ENCODE measurements at places on chromosomes 13 and 19.

DNA sequence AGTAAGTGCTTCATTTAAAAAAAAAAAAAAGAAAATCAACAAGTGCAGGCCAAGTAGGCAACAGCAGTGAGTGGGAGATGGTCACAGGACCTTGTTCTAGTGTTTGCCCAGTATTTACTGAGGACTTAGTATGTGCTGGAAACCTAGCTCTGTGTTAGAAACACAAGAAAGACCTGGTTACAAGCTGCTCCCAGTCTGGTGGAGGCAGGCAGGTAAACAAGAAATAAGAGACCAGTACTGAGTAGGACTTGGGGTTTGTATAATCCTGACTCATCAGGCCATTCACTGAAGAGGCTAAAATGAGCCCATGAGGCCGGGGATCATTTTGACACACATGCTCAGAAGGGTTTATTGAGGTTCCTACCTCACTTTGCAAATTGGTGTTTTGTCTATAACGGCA, 21.5 kb upstream of the SERPINE3 start:
- DNase-seq = no peak

DNA sequence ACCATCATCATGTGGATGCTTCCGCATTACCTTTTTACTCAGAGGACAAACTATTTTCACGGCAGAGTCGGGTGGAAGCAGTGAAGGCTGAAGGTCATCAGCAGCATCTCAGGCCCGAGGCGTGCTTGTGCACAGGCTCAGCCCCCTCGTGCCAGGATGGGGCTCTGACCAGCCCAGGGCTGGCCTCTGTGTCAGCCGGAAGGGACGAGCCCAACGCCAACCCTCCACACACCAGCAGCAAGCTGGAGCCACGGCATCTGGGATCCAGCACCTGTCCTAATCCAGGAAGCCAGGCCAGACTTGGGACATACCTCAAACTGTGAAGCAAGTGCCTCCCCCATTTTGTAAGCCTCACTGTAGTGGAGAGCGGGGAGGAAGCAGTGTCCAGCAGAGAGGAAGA, 11.1 kb downstream of the MICOS13 start:
- no peak for DNase-seq

DNA sequence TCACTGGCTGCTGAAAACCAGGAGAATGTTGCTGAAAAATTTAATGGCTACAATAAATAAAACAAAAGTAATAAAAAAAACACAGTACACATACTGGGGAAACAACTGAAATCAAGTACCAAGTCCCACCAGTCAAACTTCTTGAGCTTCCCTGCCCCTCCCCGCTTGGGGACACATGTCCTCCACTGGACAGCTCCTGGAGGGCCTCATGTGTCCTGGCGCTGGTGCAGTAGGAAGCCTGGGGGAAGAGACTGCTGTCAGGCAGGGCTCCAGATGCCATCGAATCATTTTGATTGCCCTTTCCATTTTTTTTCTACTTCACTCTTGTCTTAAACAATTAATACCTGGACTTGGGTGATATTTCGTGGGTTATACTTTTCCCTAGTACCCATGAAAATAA, 26.6 kb upstream of the SLC35E1 start:
- DNase-seq = no peak

DNA sequence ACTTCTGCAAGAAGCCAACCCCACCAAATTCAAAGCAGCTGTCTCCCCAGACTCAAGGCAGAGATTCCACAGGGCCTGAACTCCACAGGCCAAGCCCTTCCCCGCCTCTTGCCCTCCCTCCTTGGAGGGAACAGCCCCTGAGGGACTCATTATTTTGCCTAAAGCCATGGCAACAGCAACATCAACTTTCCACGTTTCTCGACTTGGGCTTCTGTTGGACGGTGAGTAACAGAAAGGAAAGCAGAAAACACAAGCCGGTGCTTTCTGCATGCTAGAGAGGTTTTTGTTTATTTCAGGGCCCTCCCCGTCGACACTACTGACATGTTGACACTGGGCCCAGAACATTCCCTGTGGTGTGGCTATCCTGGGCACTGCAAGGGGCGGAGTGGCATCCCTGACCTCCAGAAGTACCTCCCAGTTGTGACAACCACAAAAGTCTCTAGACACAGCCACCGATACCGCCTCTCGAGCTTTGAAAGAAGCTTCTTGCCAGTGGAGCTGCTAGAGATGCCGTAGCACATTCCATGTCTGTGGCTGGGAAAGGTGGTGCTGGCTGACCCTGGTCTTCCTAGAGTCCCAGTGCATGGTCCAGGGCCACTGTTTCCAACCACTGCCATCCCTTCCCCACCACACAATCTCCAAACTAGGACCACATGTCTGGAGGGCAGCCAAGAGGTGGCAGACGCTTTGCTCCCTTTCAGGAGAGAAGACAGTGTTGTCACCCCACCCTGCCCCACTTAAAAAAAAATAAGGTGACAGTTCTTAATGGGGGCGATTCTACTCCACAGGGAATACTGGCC, 12.8 kb downstream of the CAPS start:
- peak; percentile 94 for DNase-seq

DNA sequence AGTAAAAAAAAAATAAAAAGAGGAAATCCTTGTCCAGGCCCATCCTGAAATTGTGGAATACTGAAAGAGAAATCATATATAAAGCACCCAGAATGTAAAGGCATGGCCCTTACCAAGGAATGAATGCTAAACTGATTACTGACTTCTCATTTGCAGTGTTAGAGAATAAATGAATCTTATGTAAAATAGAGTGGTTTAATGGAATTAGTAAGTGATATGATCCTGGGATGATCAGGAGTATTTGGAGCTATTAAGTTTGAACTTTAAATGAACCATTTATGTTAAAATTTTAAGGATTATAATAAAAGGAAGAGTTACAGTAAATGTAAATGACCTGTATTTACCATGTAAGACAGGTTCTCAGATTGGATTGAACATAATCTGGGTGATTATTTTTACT, 75.4 kb downstream of the PDS5B start:
- no peak for DNase-seq

DNA sequence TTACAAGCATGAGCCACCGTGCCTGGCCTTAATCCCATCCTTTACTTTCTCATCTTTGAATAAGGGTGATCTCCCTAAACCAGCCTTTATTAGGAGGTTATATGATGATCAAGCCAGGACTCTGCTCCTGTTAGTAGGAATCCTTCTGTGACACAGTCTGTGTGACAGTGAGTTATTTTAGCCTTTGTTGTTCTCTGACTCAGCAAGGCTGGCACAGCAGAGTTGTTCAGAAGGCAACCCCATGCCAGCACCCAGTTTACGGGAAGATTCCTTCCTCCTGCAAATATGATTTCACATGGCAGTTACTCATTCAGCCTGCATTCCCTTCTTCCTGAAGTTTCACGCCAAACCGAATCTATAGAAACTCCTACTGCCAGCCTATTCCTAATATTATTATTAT, 10.5 kb upstream of the MIER2 start:
- DNase-seq = no peak

- no peak for DNase-seq
Measured at GRCh38 chr19:15680478-15681322, 7.8 kb downstream of the CYP4F12 start.

DNA sequence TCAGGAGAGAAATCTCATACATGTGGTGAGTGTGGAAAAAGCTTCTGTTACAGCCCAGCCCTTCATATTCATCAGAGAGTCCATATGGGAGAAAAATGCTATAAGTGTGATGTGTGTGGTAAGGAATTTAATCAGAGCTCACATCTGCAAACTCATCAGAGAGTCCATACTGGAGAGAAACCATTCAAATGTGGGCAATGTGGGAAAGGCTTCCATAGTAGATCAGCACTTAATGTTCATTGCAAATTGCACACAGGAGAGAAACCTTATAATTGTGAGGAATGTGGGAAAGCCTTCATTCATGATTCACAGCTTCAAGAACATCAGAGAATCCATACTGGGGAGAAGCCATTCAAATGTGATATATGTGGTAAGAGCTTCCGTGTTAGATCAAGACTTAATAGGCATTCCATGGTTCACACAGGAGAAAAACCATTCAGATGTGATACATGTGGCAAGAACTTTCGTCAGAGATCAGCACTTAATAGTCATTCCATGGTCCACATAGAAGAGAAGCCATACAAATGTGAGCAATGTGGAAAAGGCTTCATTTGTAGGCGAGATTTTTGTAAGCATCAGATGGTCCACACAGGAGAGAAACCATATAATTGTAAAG, 15.2 kb downstream of the ZNF221 start:
- DNase-seq = no peak

DNA sequence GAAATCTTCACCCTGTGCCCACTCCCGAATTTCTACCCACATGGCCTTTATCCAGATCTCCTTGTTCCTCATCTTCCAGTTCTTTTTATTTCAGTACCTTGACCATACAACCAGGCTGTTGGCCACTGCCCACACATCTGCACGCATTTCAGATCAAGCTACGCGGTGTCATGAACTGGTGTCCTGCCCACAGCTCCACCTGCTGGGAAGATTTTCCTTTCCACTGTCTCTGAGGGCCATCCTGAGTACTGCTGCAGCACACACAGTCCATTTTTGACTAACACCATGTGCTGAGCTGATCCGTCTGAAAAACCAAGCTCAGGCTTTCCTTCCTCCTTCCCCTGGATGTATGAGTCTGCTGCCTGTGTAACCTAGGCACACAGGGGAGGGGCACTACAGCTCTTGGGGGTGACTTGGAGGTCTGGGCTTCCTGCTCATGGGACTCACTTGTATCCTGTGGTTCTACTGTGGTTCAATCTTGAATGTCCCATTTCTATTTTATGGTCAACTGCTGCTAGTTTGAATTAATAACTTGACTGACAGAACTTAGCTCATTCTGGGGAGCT, 71.9 kb downstream of the WASF3 start:
- DNase-seq = no peak

- DNase-seq = no peak
Measured at GRCh38 chr19:48795685-48796070, 15.2 kb downstream of the BCAT2 start.

- DNase-seq = no peak
Measured at GRCh38 chr19:47891622-47891922, 5.5 kb upstream of the SULT2A1 start.

GRCh38 chr19:47322058-47322457, 9.9 kb upstream of the C5AR2 start:
- no peak for DNase-seq

DNA sequence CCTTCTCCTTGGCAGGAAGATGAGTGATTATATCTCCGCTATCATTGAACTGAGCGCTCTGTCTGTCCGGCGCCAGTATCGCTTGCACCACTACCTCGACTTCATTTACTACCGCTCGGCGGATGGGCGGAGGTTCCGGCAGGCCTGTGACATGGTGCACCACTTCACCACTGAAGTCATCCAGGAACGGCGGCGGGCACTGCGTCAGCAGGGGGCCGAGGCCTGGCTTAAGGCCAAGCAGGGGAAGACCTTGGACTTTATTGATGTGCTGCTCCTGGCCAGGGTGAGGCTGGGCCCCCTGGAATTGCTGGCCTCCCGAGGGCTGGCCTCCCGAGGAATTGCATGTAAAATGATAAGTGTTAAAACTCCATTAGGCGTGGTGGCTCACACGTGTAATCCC, 32.1 kb downstream of the CYP4F22 start:
- DNase-seq = no peak

DNA sequence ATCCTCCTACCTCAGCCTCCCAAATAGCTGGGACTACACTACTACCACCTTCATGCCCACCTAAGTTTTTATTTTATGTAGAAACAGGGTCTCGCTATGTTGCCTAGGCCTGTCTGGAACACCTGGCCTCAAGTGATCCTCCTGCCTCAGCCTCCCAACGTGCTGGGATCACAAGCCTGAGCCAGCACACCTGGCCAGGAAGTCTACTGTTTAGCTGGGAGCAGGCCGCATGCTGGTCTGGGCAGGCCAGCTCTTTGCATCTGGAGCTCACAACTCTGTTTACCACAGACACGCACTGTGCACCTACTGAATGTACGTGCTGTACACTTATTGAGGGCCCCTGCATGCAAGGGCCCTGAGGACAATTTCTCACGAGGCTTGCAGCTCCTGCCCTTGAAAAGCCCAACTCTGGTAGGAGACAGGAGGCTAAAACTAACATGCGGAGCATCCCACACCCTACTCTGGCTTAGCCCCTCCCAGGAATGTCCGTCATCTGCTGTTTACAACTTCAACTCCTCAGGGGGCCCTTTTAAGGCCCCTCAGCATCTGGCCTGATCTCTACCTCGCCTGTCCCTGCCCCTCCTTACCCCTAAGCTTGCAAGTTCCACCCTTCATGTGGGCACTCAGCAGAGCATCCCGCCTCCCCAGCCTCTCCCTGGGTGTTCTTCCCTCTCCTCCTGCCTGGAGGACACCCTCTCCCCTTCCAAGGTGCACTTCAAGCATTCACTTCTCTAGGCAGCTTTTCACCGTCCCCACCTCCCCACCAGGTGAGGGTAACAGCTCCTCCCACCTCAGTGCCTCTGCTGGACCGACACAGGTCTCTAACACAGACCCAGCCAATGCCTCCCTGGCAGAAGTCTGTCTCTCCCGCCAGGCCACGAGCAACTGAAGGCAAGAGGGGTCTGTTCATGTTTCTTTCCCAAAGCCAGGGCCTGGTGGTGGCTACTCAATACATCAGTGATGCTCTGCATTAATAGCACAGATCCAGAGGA, 114.2 kb upstream of the UQCRFS1 start:
- no peak for DNase-seq

DNA sequence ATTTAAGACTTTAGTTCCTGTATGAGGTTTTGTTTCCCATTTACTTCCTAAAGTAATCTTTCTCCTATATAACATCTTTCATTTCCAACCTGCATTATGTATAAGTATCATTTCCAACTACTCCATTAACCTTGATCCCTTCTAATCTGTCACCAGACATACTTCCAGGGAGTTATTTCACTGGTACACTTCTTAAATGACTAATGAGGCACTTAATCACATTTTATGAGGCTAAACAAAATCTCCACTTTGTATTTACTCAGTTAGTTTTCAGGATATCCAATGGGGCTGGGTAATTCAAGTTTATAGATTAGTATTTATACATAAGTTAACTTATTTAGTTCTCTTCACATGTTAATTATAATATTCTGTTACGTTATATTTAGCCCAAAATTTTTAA, 634.7 kb downstream of the PCDH17 start:
- no peak for DNase-seq

DNA sequence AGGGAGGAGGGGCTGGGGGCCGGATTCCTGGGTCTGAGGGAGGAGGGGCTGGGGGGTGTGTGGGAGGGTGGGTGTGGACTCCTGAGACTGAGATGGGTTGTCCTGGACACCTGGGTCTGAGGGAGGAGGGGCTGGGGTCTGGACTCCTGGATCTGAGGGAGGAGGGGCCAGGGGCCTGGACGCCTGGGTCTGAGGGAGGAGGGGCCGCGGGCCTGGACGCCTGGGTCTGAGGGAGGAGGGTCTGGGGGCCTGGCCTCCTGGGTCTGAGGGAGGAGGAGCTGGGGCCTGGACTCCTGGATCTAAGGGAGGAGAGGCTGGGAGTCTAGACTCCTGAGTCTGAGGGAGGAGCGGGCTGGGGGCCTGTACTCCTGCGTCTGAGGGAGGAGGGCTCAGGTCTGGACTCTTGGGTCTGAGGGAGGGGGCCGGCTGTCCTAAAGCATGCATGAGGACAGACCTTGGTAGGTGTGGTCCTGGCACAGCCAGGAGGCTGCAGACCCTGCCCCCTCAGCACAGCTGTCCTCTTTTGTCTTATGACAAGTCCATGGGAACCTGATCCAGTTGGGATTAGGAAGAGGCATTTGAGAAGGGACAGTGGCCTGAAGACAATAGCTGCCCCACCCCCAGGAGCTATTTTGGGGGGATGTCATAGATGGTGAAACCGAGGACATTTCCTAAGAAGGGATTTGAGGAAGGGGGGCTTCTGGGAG, 1.3 kb downstream of the TNNT1 start:
- no peak for DNase-seq
